ENCODE measurements at places on chromosomes 7 and 10. TPM values are rescaled to one million over a fixed set of nuclear protein-coding genes. Genes with fewer than 3 reads are reported as not detected.

The DPP6 gene
- not detected for total RNA-seq

The FBXO24 gene
- 0.82 TPM for total RNA-seq

The TMEM178B gene
- total RNA-seq = 0.12 TPM

The MYL10 gene
- 5.1 TPM for total RNA-seq

The FAM241B gene
- 13.7 TPM for total RNA-seq

The MALRD1 gene
- total RNA-seq = 0.27 TPM

The FAM204A gene
- total RNA-seq = 76.2 TPM

The LIPM gene
- total RNA-seq = not detected

The TACC2 gene
- 36.2 TPM for total RNA-seq

The OR6V1 gene
- not detected for total RNA-seq

The GNA12 gene
- total RNA-seq = 108 TPM

The CNPY1 gene
- not detected for total RNA-seq

The C10orf105 gene
- total RNA-seq = not detected

The IDE gene
- 44.6 TPM for total RNA-seq

The SAP25 gene
- not detected for total RNA-seq

The OR9A2 gene
- not detected for total RNA-seq

The CAMK1D gene
- total RNA-seq = 31.2 TPM

The VGF gene
- total RNA-seq = not detected

The OR2A12 gene
- total RNA-seq = not detected

The PHKG1 gene
- total RNA-seq = 0.24 TPM

The ADAM8 gene
- 2.3 TPM for total RNA-seq

The KLLN gene
- 0.72 TPM for total RNA-seq

The GALNT11 gene
- total RNA-seq = 62.1 TPM

The FIGNL1 gene
- total RNA-seq = 11.4 TPM

The MPLKIP gene
- 50.2 TPM for total RNA-seq
